ENCODE measurements at places on chromosomes 13 and 19.

DNA sequence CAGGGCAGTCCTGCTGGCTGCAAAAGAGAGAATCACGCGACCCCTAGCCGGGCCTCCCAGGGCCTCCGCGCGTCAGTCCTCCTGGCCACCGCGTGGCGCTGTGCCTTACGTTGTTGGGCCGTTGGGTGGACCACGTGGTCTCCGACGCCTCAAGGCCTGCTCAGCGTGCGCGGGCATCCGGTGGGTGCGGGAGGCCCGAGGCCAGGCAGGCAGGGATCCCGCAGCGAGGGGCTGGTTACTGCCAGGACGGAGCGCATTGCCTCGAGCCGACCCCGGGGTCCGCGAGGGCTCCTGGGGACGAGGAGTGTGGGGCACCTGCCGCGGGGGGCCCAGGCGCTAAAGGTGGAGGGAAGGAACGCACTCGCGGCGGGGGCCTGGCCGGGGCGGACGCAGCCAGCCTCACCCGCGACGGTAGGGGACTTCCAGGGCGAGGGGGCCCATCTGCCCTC, at the start of gene TDRD12:
TSS of gene TDRD12 (plus strand) at position 157 of the 449 bp plus-strand sequence. CDS start 306 bp downstream, outside the sequence.
- DNase-seq, result no peak

- peak; percentile 29 for DNase-seq
Measured at GRCh38 chr19:46493236-46494145, 2.2 kb downstream of the PNMA8B start.

DNA sequence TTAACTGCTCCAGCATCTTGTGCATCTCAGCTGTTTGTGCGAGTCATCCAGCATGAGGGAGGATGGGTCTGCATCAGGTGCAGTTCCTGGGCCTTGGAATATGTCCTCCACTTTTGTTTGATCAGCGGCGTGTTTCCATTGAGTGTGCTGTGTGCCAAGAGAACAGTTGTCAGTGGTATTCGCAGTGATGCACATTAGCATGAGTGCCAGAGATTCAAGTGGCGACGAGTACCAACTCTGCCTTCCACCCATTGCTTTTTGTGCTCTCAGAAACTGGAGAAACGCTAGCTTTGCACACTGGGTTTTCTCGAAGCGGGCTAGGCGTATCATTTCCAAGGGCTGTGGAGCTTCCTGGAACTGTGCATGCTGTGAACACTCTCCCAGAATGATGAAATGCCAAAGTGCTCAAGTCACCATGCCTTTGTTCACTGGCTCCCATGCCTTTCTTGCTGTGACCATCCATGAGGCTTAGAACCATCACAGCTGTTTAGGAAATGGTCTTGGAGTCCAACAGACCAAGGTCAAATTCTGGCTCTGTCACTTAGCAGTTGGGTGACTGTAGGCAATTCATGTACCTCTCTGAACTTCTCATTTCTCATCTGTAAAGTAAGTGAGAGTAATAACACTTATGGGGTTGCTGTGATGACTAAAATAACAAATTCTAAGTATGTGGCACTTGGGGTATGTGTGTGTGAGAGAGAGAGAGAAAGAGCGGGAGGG, 18.4 kb downstream of the LRCH1 start:
- DNase-seq, result no peak

- DNase-seq, result no peak
Measured at GRCh38 chr13:94416454-94417080, 62.9 kb downstream of the DCT start.

- DNase-seq, result peak; percentile 24
Measured at GRCh38 chr19:3573162-3573857, 566 bp downstream of the HMG20B start.

DNA sequence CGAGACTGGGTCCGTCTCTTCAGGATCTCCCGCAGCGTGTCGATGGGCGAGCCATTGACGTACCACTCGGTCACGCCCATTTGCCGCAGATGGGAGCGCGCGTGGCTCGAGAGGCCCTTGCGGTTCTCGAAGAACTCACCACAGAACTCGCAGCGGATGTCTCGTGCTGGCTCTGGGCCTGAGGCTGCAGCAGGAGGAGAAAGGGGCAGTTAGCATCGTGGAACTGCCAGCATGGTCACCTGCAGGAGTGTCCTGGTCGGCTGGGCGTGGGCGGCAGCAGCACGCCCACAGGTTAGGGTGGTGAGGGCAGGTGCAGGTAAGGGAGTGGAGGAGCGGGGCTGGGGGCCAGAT, 8.5 kb upstream of the AKAP8L start:
- DNase-seq, result no peak

- peak; percentile 2 for DNase-seq
Measured at GRCh38 chr13:39144941-39145533, 106.8 kb downstream of the NHLRC3 start.

GRCh38 chr13:31731921-31732320, 7.4 kb upstream of the RXFP2 start:
- DNase-seq, result no peak

DNA sequence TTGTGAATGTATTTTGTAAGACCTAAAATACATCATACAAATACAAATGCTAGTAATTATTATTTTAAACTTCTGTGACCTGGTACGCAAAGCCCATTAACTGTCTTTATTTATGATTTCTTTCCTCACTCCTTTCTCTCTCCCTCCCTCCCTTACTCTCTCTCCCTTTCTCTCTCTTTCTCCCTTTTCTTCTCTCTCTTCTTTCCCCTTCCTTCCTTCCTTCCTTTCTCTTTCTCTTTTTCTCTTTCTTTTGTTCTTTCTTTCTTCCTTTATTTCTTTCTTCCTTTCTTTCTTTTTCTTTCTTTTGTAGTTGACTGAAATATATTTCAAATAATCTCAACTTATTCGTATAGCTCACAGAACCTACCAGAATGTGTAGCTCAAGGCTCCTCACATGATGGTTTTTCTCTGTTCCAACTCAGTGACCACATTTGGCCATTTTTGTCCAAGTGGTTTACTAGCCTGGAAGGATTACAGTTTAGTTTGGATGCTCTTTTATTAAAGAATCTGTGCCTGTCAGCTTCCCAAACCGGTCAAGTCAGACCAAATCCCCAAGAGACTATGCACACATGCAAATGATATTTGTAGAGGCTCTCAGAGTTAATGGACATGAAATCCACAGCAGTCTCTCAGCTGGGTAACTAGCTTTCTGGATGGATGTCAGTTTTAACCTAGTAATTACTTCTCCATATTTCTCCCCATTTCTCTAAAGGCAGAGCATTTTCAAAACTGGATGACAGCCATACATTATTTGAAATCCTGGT, 71.7 kb downstream of the POSTN start:
- DNase-seq, result no peak

GRCh38 chr19:28372576-28373247, 840.2 kb downstream of the UQCRFS1 start:
- DNase-seq, result no peak

DNA sequence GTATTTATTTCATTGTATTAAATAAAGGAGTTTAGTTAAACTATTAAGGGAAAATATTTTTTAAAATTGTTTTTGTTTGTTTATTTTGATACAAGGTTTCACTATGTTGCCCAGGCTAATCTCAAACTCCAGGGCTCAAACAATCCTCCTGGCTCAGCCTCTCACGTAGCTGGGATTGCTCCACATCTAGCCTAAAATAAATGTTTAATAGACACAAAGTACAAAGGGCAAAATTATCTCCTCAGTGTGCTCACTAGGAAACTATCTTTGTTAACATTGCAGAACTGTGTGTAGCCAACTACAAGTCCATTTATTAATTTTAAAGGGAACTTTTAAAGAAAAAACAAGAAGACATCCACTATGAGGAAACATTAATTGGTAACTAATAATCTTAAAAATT, 207.2 kb upstream of the PCDH17 start:
- DNase-seq, result no peak

DNA sequence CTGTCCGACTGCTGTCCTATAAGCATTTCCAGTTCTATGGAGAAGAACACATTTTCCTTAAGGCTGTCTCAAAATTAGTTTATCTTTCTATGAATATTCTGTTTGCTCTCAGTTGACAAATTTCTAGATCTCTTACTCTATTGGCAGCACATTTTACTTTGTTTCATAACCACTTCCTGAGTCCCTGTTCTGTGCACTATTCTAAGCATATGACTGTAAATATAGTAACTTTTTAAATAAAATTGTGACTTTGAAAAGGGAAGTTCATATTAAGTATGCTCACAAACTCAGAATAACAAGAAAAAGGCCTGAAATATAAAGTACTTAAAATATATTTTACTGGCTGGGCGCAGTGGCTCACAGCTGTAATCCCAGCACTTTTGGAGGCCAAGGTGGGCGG, 56.5 kb upstream of the HTR2A start:
- no peak for DNase-seq

GRCh38 chr19:310141-310651, 19.0 kb upstream of the PLPP2 start:
- DNase-seq, result no peak

- DNase-seq, result no peak
Measured at GRCh38 chr13:26614721-26615120, 57.2 kb downstream of the WASF3 start.

DNA sequence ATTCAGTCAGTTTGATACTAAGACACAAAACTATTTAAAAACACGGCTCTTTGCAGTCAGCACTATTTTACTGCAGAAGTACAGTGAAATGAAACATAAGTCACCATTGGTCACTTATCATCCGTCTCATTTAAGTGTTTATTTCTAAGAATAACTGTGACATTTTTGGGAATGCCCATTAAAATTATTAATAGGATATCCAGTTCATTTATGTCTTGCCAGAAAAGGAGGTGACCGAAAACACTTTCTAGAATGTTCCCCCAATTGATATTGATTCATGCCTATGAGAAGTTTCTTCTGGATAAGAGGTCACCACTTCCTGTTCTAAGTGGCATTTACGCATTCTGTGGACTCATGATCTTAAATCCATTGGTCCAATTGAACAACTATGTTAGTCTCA, 477.3 kb downstream of the LIG4 start:
- no peak for DNase-seq

GRCh38 chr13:78420814-78421213, 182.5 kb downstream of the POU4F1 start:
- no peak for DNase-seq

DNA sequence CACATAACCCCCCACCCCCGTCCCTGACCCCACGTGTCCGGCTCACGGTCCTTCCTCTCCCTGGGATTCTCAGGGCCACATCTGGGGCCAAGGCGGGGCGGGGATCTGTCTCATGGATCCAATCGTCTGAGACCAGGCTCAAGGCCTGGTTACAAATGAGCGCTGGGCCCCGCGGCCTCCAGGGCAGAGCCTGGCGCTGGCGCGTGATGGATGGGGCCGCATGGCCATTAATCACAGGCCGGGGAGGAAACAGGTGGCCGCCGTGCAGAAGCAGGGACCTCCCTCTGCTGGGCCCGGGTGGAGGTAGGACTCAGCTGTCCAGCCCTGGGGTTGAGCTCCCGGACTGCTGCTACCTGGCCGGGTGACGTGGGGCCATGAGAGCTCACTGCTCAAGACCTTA, 5.8 kb upstream of the TLE5 start:
- no peak for DNase-seq

DNA sequence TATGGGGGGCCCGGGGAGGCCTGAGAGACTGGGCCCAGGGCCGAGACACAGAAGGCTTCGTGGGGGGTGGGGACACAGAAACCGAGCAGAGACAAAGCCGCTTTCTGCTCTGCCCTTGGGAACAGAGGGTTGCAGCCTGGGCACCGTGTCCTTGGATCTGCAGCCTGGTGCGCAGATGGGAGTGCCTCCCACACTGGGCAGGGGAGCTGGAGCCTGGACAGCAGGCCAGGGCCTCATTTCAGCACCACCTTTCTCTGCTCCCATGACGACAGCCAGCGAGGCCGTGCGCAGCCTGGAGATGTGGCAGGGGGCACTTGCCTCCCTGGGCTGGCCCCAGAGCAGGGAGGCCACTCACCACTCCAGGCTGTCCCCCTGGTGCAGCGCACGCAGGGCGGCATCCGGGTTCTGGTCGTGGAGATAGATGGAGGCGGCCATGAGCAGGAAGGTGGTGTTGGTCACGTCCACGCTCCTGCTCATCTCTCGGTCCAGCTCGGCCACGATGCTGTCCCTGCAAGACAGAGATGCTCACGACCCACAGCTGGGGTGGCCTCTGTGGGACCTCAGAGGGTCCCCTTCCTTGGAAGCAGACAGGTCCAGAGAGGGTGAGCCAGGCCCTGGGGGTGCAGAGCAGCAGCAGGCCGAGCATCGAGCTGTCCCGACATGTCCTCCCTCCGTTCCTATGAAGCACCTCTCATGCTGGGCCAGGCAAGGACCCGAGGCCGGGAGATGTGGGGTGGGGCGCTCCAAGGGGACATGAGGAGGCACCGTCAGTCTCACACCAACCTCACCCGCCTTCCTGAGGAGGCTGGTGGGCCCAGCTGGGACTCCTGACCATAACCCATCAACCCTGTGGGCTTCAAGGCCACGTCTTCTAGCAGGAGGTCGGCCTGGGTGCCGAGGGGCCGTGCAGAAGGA, 10.9 kb upstream of the CERS1 start:
- DNase-seq, result no peak

DNA sequence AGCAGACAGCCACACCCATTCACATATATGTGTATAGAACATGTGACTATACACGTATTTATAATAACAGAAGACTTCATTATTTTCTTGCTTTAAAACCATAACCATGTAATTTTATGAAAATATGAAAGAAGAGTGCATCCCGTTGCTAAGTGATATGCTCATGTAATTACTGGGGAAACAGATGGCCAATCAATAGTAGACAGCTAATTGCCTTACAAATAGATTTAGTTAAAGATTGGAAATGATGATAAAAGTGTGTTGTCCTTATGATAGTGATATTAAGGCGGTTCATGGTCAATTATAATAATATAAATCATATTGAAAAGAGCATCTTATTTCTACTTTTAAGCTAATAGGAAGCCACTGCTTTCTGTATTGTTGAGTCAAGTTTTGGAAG, 95.9 kb downstream of the RFC3 start:
- no peak for DNase-seq

DNA sequence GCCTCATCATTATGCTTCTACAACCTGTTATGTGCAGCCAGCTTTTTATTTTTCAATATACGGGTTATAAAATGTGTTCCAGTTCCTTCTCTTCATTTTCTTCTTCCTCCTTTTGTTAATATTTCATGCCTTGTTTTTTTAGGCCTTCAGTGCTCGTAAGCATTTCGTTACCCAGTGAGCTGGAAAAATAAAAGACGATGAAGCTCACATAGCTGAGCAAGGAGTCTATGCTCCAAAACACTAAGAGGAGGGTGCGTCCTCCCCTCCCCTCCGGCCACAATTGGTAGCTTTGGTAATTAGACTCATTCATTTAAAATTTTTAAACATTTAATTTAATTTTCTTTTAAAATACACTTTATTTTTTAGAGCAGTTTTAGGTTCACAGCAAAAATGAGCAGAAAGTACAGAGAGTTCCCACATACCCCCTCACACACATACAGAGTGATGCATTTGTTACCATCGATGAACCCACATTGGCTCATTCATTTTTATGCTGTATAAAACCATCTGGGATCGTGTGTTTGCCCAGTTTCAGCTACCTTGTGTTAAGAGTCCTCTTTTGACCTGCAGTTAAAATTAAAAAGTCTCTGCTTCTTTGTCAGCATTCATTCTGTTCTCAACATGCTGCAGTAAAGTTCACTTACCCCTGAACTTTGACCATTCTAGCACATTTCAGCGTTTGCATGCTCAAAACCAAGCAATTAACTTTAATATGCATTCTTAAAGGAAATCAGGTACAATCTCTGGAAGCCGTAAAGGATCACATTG, 223.9 kb downstream of the LACC1 start:
- DNase-seq, result no peak

GRCh38 chr19:48719263-48720171, at the start of gene MAMSTR:
MAMSTR (minus strand) TSS chr19:48719725; CDS start chr19:48719031, 694 bp downstream.
- no peak for DNase-seq

Measured in CD4-positive, alpha-beta T cell treated with Interleukin-1 beta for 1 hour (primary cell).